ENCODE measurements at places on chromosomes 2 and 18.

DNA sequence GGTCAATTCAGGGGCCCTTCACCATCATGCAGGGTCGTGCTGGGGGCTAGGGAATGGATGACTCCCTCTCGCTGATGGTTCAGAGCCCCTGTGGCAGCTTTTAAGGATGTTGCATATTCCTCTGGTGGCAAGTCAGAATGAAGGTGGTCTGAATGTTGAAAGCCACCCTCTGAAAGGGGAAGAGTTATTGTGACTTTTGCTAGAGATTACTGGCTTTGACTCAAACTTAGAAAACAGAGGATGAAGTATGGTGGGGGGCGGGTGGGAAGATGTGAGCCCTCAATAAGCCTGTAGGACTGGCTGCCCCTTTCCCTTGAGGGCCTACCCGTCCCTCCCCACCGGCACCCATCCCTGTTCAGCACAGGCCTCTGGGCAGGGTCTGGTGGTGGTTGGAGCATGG, 23.2 kb downstream of the MC2R start:
- DNase-seq: no peak

DNA sequence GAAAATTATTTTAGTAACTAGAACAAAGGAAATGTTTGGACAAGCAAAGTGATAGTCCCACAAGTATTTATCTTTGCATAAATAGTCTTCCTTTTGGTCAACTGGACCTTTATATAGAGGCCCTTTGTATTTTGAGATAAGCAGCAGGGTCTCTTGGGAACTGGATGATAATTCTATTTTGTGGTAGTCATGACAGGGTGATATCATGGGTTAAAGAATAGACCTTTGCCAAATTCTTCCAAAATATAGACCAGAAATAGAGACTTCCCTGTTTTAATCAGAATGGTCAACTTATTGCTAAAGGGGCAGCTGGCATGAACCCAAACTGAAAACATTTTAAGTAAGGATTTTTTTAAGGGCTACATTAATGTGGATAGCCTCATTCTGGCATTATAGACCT, 10.5 kb downstream of the PLEK start:
- no peak for DNase-seq

DNA sequence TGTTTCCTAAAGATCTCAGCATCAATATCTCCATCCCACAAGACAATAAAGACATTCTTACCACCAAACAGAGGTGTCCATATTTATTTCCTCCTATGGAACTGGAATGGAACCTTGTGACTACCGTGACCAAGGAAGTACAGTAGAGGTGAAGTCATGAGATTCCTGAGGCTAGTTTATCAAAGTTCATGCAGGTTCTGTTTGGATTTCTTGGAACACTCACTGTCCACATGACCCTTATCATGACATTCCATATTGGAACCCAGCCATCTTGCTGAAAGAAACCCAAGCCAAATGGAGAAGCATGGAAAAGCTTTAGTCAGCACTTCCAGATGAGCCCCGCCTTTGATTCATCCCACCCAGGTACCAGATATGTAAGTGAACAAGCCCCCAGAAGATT, 516.0 kb upstream of the POU3F3 start:
- no peak for DNase-seq

- DNase-seq: no peak
Observed at GRCh38 chr18:54647176-54647575, 56.1 kb downstream of the DYNAP start.

DNA sequence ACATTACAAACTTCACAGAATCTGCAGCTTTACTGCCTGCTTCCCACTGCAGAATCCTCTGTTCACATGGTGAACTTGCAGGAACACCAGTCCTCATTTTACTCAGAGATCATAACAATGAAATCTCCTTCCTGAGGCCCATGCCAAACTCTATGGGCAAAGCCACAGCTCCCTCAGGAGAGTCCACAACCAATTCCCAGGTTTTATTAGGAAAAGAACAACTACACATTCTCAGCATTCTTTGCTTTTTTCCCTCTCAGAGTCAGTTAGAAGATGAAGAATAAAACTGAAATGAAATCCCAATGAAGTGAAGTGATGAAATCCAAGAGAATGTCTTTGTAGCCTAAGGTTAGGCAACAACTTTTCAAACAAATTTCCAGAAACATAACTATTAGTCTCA, 233.7 kb downstream of the DSEL start:
- DNase-seq: no peak

GRCh38 chr2:11437602-11438001, 28.4 kb downstream of the E2F6 start:
- no peak for DNase-seq

DNA sequence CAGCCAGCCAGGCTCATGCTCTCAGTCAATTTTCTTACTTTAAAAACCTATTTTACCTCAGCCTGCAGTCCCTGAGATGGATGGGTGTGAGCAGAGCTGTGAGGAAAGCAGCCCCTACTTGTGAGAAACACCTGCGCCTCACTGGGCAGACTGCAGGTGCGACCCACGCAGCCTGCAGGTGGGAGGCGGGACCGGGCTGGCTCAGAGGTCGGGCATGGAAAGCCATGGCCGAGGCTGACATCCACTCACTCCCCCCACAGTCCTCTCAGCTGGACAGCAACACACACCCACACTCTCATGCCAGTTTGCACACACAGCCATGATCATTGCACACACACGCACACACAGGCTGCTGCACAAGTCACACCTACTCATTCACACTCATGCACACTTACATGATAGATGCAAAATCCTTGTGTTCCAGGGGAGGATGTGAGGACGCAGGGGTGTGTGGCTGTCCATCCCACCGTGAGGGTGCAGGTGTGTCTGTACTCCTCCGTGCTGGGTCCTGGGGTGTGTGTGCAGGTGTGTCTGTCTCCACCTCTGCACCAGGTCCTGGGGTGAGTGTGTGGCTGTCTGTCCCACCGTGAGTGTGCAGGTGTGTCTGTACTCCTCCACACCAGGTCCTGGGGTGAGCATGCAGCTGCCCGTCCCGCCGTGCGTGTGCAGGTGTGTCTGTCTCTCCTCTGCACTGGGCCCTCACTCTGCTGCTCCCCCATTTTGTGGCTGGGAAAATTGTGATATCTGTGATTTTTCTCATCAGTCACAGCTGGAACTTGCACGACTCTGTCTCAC, 166.5 kb downstream of the RTP5 start:
- DNase-seq: no peak

DNA sequence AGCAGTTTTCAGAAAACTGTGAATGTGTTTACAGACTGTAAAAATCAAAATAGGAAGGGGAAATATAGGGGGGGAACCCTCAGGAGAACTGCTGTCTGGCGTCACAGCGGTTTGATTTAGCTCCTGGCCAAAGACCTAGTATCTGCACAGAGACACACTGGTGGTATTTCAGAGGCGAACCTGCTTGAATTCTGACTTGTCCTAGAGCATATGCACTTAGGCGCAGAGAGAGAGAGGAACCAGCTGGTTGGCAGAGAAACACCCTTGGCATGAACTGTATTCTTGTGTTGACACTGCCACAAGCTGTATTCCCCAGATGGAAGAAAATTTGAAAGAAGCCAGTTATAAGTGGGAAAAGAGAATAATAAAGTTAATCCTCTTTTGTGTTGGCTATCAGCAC, 506.5 kb upstream of the NRP2 start:
- DNase-seq: no peak

- no peak for DNase-seq
Observed at GRCh38 chr2:220665108-220665471, 907.0 kb downstream of the EPHA4 start.

DNA sequence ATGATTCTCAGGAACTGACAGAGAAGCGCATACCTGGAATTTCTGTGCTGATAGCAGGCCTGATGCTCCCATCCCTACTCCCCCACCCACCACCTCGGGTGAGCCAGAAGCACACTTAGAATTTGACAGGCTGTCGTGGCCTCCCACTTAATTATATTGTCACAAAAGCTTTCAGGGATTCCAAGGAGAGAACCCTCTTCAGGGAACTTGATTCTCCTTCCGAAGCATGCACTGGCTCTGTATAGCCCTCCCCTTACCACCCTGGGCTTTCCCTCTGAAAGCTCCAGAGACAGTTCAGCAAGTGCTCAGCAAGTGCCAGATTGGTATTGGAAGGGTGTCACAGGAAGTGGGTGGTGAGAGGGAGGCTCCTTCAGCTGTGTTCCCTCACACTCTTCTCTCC, 252.5 kb upstream of the SIX2 start:
- no peak for DNase-seq
